HFFc6 (cell line): ENCODE measurements at places on chromosomes 5 and 9. TPM values are rescaled to one million over a fixed set of nuclear protein-coding genes. Genes with fewer than 3 reads are reported as not detected.

- no peak for DNase-seq
These were observed 117.4 kb downstream of the FBXL17 start for GRCh38 chr5:108264533-108264932.

The ADRB2 gene
- total RNA-seq = 2.1 and 3.2 TPM in 2 replicates

- no peak for DNase-seq
These were observed 279.0 kb downstream of the AUH start for GRCh38 chr9:91082731-91083130.

DNA sequence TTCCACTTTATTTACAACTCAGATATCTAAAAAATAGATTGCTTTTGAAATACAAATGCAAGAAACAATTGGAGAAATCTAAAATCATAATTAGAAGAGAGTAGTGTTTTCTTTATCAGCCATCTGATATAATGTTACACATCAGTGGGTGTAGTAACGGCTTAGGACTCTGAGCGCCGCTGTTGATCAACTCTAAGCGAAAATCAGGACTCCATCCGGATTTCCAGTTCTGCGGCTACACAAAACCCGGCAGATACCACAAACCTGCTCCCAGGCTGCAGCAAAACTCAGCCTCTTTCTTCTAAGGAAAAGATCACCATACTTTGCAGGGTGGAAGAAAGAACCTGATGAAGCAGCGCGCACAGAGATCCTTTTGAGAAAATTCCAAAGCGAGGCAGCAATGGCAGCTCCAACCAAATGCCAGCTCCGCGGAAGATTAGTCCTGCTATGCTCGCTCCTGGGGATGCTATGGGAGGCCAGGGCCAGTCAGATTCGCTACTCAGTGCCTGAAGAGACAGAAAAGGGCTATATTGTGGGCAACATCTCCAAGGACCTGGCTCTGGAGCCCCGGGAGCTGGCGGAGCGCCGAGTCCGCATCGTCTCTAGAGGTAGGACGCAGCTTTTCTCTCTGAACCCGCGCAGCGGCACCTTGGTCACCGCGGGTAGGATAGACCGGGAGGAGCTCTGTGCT is at the start of gene PCDHGA9:
Gene PCDHGA9, plus strand, starts transcription at position 226 of the 691 bp plus-strand sequence. Its CDS starts 175 bp downstream, at position 401.
- DNase-seq = no peak

DNA sequence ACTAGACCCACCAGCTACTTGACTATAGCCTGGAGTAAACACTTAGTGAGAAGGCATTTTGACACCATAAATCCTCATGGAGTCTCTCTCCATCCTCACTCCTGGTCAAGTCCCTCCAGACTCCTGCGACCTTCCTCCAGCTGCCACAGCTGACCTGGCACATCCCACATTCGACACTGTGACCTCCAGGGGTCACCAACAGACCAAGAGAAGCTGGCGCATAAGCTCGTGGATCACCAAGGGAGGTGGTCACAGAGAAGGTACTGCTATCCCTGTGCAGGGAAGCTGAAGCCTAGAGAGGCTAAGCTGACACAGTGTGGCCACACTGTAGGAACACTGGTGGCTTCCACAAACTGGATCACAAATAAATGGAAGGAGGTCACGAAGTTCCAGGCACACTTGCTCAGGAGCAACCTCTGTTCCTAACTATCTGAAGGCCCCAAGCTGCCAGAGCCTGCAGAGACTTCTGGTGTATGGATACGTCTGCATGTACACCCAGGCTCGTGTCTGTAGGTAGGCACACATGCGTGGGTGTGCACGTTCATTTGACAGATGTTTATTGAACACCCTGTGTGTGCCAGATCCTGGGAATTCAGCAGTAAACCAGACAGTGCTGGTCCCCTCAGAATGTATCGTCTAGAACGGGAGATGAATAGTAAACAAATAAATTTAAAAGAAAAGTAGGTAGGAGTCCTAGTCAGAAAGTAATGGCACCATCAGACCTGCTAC is 104.4 kb downstream of the C5orf15 start:
- DNase-seq = no peak

The EGFL7 gene
- 3.6 to 6.7 TPM (median 4.2 TPM) in 3 replicates for total RNA-seq

DNA sequence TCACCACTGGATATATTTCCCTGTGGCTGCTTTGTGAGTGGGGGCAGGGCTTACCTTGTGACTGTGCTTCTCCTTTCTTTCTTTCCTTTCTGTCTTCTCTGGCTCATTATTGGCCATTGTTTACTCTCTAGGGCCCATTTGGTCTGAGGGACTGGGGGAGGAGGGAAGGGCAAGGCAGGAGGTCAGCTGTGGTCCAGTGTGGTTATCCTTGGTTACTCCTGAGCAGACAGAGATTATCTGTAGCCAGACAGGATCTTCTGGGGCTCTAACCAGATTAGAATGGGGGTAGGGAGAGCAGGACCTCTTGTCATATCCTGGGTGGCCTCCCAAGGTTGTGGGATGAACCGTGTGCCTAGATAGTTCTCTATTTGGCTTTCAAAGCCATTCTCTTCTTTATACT is 71.2 kb downstream of the ANKRD55 start:
- DNase-seq = no peak

The PHF24 gene
- total RNA-seq = not detected in 3 replicates

The ZNF608 gene
- total RNA-seq = 0.20 to 0.69 TPM (median 0.30 TPM) in 3 replicates

- no peak for DNase-seq
These were observed 885.9 kb downstream of the EFNA5 start for GRCh38 chr5:106784846-106785245.

- no peak for DNase-seq
These were observed 166.6 kb upstream of the S1PR3 start for GRCh38 chr9:88824711-88825110.

The HTR4 gene
- total RNA-seq = not detected in 3 replicates

The SARDH gene
- 0.45 to 5.1 TPM (median 0.56 TPM) in 3 replicates for total RNA-seq

DNA sequence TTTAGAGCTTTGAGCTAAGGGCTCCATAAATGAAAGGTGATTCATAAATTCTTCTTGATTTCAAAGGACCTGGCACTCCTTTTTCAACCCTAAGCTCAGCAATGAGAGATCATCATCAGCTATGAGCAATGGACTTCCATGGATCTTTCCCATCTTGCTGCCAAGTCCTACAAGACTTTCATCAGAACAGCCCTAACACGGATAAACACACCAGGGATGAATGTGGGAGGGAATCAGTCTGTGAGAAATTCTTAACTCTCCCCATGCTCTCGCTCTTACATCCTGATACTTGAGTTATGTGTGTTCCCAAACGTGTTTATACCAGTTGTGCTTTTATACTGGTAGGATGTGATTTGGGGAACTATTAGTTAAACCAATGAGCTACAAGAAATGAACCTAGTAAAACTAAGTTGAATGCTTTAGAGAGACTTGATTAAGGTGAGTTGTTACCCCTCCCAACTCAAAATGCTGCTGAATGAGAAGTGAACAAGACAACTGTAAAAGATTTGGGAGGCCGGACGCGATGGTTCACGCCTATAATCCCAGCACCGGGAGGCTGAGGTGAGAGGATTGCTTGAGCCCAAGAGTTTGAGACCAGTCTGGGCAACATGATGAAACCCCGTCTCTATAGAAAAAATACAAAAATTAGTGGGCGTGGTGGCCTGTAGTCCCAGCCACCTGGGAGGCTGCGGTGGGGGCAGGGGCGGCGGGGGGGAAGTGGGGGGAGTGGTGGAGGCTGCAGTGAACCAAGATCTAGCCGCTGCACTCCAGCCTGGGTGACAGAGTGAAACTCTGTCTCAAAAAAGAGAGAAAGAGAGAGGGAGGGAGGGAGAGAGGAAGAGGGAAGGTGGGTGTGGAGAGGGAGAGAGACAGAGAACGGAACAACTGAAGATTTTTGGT is 5.2 kb upstream of the RPL26L1 start:
- DNase-seq = peak; percentile 97

DNA sequence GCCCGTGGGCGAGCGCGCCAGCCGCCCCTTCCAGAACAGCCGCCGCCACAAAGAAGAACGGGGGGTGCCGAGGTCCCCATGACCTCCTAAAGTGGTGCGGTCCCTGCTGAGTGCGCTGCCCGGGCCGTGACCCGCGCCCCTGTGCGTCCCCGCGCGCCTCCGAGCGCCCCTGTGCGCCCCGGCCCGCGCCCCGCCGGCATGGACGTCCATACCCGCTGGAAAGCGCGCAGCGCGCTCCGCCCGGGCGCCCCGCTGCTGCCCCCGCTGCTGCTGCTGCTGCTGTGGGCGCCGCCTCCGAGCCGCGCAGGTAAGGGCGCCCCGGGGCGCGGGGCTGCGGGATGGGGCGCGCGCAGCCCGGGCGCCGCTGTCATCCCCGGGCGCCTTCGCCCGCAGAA is 384 bp downstream of the COL5A1 start:
- DNase-seq = no peak

GRCh38 chr5:116521173-116521872 is 53.3 kb downstream of the SEMA6A start:
- no peak for DNase-seq

GRCh38 chr5:180208038-180208434 is 975 bp downstream of the RASGEF1C start:
- no peak for DNase-seq

DNA sequence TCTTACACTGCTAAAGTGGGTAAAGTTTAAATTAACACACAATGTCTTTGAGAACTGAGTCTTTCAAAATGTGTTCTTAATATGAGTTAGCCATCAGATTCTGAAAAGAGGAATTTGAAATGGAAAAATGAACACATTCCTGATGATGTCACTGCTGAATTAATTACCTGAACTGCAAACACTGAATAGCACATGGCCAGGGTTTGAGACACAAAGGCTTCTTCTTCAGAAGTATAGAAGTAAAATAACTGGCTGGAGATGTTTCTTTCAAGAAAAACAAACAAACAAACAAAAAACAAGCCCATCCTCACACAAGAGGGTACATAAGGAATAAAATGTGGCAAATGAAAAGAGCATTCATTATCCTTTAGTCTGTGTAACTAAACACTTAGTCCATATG is 7.1 kb downstream of the GLIS3 start:
- no peak for DNase-seq

GRCh38 chr9:98375138-98375726 is 119.8 kb upstream of the TBC1D2 start:
- peak; percentile 87 for DNase-seq

DNA sequence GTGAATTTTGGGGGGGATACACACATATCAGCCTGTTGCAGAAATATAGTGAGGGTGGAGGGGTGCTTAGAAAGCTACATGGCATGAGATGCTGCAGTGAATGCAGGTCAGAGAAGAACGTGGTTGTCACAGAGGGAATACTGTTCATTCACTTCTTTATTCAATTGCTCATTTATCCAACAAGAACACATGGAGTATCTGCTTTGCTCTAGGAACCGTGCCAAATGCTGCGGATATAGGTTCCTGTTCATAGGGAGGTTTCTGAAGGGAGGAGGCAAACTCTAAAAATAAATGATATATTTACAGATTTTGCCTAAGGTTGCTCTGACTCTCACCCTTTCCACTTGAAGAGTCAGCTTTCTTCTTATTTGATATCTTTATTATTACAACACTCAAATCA is 444.3 kb upstream of the CLINT1 start:
- no peak for DNase-seq

DNA sequence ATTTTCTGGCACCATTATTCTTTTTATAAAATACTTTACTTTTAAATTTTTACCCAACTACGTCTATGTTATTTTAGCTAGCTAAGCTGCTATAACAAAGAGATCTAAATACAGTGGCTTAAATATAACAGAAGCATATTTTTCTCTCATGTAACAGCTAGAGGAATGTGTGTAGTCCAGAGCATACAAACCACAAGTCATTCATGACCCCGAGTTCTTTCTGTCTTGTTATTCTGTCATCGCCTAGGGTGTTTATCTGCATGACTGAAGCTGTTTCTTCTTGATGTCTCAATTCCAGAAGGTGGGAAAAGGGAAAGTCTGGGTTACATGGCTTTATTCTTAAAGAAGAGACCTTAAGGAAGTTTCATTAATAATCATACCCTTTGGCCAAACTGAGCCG is 136.9 kb upstream of the RFX3 start:
- no peak for DNase-seq

GRCh38 chr5:71810023-71810422 is 90.9 kb downstream of the CARTPT start:
- DNase-seq = no peak

The SIL1 gene
- 61.5 to 84.7 TPM (median 75.4 TPM) in 3 replicates for total RNA-seq

The GNA14 gene
- 0.07 TPM in 1 of 3 replicates, not detected in the others for total RNA-seq

- no peak for DNase-seq
These were observed 2.3 kb downstream of the ICE1 start for GRCh38 chr5:5424736-5425135.

DNA sequence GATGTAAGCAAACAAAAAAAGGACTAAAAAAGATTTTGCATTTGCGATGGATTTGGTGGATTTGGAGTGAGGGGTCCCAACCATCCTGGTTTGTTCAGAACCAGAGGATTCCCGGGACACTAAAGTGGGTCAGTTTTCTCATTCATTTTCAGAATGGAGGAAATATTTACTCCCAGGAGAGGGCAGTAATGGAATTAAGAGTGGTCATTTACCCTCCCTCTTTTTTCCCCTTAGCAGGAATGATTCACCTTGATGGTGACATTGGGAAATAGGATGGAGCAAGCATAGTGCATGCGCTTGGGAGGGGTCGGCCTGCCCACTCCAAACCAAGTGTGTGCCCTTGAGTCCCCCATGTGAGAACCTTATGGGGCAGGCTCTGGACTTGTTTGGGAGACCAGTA is 164.2 kb upstream of the PUM3 start:
- DNase-seq = no peak

- no peak for DNase-seq
These were observed 502.4 kb downstream of the GADD45G start for GRCh38 chr9:90107040-90107725.

The OSMR gene
- 31.4 to 36.6 TPM (median 34.7 TPM) in 3 replicates for total RNA-seq

The ROPN1L gene
- 0.28 to 0.57 TPM (median 0.51 TPM) in 3 replicates for total RNA-seq

DNA sequence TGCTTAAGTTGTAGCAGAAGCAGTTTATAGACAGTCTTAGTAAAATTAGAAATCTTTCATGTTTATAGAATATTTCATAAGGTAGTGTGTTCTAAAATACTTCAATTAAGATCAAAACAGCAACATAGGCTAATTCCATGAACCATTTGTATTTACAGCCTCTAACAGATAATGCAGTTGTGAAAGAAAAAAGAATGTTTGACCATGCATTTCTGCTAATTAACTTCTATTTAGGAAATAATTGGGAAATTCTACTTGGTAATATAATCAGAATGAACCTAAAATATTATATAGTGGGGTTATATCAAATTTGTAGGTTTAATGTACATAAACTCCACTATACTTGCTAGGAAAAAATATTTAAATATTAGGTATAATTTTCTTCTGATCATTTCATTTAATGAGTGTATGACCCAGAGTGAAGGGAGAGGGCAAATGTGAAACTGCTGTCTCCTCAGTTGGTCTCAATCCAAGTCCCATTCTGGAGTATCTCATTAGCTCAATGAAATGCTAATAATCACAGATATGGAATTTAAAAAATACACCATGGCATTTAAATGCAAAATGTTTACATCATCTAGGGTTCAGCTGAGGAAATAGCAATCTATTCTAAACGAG is 34.9 kb downstream of the ALDH1A1 start:
- no peak for DNase-seq

The PAEP gene
- not detected in 3 replicates for total RNA-seq

The MORN5 gene
- not detected in 3 replicates for total RNA-seq

- peak; percentile 22 for DNase-seq
These were observed 161.3 kb upstream of the DAPK1 start for GRCh38 chr9:87336407-87336806.

The SHOC1 gene
- total RNA-seq = not detected in 3 replicates

GRCh38 chr5:114448481-114448880 is 86.6 kb downstream of the KCNN2 start:
- DNase-seq = no peak
